ENCODE measurements at places on chromosomes 12 and 14.
A peak's percentile ranks its signal among the peaks of the same experiment; 100 is the strongest.

- peak; percentile 69 for DNase-seq
These were observed 32.5 kb downstream of the MMP17 start for GRCh38 chr12:131860472-131861260.

DNA sequence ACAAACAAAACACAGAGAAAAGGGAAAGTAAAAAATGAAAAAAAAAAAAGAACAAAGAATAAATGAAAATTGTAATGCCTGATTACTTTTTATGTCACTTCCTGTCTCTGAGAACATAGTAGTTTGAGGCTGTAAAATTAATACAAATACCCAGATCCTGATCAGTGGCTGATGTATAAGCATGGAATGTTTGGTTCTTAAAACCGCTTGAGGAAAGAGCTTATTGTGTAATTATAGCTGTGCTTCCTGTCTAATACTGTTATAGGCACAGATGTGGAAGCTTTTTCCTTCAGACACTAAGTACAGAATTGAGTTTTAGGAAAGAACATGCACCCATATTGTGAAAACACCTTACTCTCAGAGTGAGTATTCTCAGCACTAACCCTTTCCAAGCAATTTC, 86.9 kb downstream of the AVPR1A start:
- peak; percentile 59 for DNase-seq

DNA sequence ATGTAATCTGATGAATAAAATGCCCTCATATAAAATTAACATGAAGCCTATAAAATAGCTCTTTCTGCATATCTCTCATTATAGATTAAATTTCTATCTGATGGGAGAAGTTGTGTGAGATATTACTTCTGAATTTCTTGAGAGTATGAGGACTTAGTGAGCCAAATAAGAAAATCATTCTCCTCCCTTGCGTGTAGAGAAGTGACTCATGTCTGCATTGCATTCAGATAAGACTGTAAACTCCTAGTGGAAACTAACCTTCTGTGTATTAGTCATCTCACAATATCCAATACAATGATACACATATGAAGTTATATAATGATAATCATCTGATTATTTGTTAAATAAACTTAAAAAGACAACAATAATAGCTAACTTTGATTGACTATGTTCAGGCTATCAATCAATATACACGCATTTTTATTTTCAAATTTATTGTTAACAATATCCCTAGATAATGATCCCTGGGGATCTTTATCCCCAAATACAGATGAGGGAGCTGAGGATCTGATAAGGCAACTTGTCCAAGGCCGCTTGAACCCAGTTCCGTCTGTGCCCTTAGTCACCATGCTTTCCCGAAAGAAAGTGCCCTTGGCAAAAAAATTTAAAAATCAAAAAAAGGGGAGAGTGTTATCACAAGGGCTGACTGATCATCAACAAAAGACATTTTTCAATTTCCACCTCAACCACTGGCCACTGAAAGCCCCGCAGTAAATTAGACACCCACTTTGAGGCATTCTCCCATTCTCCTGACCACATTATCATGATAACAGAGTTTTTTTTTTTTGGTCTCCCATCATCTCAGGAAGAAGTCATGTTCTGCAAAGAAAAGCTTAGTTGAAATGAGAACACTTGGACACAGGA, 189.2 kb upstream of the RASSF8 start:
- DNase-seq = peak; percentile 86

DNA sequence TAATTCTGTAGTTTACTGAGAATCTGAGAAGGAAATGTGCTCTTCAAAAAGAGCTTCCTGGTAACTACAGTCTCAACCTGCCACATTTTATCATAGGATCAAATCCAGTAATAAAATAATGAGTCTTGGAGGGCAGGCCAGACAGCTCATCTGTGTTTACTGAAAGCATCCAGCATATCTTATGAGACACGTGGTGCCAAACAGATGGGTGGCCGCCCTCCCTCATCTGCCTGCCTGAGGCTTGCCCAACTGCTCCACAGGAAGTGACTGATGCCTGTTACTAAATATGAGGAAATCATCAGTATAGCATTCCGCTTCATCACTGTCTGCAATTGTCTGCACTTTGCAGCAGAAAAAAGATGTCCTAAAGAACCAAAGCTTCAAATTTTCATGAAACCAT, 13.5 kb downstream of the DHRS7 start:
- peak; percentile 88 for DNase-seq

DNA sequence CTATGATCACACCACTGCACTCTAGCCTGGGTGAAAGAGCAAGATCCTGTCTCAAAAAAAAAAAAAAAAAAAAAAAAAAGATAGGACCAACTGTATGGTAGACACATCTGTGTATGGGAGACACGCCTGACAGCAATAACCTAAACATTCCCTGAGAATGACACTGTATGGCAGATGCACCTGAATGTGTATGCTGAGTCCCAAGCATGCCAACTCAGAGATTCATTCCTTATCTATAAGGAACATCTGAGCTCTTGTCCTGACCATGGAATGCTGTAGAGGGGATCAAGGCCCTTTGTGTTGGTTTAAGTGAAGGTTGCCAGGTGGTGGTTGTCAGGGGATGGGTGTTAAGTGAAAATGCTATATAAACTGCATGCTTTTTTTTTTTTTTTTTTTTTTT, 19.2 kb upstream of the LGALS3 start:
- no peak for DNase-seq

DNA sequence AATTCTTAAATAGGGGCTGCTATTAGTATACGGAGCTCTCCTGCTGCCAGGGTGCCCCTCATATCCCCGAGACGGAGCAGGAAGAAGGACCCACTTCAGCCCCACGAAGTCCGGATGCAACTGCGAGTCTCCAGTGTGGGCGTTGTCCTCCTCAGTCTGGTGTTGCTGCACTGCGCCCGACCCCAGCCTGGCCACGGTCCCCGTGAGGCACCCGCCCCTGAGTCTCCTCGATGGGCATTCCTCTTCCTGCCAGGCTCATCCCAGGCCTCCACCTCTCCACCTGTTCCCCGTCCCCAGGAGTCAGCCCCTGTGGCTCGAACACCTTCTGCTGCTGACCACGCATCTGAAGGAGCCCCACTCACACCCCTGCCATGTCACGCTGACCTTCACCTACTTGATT, 68.1 kb upstream of the SFSWAP start:
- no peak for DNase-seq

- peak; percentile 8 for DNase-seq
These were observed 75.7 kb downstream of the HSD17B6 start for GRCh38 chr12:56838621-56839488.

GRCh38 chr12:25107920-25108319, 87.0 kb downstream of the DNAI7 start:
- DNase-seq = no peak

DNA sequence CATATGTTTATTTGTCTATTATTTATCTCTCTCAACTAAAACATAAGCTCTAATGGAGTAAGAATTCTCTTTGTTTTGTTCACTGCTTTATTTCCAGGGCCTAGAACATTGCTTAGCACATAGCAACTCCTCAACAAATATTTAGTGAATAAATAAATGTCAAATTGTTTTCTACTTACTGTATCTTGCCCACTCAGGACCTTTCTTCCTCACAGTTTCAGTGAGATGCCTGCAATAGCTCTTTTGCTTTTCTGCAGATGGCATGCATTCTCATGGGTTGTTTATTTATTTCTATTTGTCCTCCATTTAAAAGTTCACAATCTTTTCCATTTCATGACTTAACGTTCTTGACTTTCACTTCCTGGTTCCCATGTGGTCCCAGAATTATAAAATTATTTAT, 94.9 kb upstream of the TTC7B start:
- DNase-seq = no peak

DNA sequence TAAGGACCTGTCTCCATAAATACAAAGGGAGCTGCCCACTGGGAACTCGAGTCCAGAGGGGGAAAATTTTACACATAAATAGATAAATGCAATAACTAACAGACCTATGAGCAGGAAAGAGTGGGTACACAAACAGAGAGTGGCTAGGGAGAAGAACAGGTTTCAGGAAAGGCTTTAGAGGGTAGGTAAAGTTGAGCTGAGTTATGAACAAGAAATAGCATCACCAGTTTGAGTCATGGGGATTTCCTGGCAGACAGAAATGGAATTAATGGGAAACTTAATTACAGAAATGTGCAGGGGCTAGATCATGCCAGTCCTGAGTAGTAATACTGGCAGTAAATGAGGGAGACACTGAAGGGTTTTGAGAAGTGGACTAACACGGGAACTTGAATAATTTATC, 58.0 kb upstream of the CCDC175 start:
- no peak for DNase-seq

DNA sequence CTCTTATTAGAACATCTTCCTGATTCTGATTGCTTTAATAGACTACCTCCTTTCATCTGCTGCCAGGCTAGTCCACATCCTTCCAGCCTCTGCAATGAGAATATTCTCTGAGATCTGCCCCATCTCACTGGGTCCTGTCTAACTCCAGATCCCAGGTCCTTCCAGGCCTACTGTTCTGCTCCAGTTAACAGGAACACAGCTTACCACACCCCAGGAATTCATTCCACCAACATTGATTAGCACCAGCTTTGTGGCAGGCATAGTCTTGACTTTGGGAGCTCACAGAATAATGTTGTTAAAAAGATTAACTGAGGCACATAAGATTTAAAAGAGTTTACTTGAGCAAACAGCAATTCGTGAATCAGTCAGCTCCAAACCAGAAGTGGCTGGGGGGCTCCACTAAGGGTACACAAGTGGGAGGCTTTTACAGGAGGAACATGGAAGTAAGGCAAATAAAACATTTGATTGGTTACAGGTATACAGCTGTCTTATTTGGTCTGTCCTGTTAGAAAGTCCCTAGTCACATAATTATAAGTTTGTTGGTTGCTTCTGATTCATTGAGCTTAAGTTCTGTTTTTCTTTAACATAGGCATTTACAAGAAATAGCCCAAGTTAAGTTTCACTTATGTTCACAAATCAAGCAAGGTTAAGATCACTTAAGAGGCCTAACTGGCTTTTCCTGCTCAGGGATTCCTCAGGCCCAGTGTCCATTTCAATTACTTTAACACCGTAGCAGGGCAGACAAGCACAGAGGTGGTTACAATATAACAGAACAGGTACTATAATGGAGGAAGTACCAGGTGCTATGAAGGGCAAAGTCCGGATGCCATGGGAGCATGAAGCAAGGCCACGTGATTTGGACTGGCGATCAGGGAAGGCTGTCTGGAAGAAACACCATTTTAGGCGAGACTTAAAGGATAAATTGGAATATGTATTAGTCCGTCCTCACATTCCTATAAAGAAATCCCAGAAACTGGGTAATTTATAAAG, 12.2 kb upstream of the MYH7 start:
- DNase-seq = no peak

DNA sequence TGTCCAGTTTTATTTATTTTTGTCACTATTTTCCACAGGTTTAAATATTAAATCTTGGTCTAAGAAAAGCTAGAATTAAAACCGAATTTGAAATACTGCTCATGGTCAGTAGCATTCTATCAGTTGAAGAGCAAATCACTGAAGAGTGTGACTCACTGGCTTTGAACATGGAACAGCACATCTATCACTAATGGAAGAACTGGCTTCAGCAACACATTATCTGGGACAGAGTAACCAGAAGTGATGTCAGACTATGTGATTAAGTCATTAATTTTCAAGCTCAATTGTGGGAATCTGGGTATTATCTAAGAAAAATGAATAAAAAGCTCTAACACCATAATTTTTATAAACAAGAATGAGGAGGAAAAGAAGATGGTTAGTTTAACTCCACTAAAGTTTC, 527.5 kb downstream of the TMTC2 start:
- no peak for DNase-seq

- DNase-seq = no peak
These were observed 92.9 kb downstream of the ATP23 start for GRCh38 chr12:58034311-58034710.

- DNase-seq = no peak
These were observed 223.2 kb downstream of the KTN1 start for GRCh38 chr14:55802986-55803872.

DNA sequence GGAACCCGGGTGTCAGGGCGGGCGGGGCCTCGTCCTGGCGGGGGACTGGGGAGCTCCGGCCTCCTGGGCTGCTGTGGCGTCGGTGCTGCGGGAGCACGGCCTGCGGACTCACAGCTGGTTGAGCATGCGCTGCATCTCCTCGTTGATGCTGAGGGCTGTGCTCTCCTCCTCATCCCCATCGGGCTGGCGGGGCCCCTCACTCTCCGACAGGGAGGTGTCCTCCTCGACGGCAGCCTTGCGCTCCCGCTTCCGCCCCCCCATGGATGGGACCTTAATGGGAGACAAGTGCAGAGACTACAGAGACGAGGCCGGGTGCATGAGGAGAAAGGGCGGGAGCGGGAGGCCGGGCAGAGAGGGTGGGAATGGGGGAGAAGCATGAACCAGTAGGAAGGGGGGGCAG, 7.3 kb downstream of the IFFO1 start:
- no peak for DNase-seq

GRCh38 chr12:32534698-32535097, 135.3 kb downstream of the FGD4 start:
- DNase-seq = no peak

GRCh38 chr12:110107369-110108281, 16.5 kb upstream of the IFT81 start:
- peak; percentile 99 for DNase-seq

DNA sequence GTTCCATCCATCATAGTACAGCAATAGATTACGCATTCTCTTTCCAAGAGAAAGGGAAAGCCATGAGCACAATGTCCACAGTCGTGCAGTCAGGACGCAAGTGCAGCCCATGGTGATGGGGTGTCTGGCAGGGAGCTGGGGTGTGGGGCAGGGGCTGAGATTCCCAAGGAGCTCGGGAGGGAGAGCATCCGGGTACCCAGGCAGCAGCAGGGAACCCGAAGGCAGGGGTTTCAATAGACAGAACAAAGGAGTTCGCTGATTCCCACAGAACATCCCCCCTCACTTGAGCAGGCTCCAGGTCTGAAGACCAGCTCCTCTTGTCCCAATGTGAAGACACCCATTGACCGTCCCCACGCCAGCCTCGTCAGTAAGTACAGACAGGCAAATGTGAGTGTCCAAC, 13.5 kb downstream of the ANHX start:
- DNase-seq = no peak

- DNase-seq = peak; percentile 15
These were observed 27.4 kb downstream of the ABCC9 start for GRCh38 chr12:21913823-21914222.

GRCh38 chr14:98234208-98234607, 1037.8 kb downstream of the BCL11B start:
- DNase-seq = peak; percentile 65

DNA sequence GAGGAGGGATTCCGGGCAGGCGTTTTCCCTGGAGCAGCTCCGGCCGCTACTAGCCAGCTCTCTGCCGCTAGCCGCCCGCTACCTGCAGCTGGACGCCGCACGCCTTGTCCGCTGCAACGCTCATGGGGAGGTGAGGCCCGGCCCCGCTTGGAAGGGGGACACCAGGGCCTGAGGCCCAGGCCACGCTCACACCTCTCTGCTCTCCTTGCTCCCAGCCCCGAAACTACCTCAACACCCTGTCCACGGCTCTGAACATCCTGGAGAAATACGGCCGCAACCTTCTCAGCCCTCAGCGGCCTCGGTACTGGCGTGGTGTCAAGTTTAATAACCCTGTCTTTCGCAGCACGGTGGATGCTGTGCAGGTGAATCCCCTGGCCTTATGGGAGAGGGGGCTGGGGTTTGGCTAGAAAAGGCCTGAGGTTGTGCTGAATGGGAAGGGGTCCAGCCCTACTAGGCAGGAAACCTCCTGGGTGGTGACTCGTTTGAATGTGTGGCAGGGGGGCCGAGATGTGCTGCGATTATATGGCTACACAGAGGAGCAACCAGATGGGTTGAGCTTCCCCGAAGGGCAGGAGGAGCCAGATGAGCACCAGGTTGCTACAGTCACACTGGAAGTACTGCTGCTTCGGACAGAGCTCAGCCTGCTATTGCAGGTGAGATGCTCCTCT, 597 bp downstream of the RNF31 start:
- no peak for DNase-seq
